ENCODE measurements at places on chromosomes 5 and 9.

GRCh38 chr5:157955541-157956172, 96.7 kb upstream of the CLINT1 start:
- no peak for DNase-seq

DNA sequence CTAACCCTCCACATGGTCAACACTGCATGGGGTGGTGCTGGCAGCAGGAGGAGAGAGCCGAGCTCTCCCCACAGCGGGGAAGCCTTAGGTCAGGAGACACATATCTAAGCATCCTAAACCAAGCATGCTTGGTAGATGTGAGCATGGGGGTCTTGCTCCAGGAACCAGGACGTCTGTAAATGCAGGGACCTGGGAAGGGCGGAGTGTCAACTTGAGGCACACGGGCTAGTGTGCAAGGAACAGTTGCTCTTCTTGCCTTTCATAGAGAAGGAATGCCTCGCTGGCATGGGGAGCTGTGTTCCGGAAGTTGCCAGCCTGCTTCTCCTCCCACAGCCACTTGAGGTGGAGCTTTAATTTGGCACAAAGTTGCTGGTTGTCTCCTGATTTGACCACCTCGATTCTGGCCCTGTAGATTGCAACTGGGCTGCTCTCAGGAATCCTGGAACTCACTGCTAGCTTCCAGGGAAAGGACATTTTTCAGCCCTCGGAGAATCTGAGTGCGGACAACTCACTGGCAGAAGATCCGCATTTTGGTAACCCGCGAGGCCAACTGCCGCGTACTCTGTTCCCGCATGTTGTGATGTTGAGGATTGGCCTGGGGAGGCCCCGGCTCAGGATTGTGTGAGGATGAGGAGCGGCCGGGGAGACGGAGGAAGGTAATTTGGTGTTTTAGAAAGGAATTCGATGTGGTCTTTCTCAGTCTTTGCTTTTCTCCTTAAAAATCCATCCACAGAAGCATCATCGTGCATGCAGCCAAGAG, 370.3 kb upstream of the IRX1 start:
- DNase-seq: no peak

DNA sequence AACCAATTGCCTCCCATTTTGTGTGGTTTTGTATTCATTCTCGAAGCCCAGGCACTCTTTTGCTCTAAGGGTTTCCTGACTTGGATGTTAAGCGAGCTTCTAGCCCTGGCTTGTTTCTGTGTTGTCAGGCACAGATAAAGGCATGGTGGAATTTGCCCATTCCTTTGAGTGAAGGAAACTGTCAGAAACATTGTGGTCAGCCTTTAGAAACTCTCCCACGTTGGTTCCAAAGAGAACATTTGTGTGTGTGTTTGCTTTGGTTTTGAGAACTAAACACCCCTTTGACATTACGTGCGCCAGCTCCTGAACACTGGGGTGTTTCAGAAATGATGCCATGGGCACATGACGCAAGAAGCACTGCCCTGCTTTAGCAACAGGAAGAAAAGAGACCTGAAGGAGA, 320.9 kb downstream of the NTRK2 start:
- no peak for DNase-seq

GRCh38 chr5:57953792-57954191, 471.2 kb upstream of the ACTBL2 start:
- no peak for DNase-seq

- DNase-seq: no peak
Measured at GRCh38 chr5:60173667-60174066, 280.1 kb upstream of the PDE4D start.

GRCh38 chr5:179322071-179323025, 22.9 kb downstream of the ADAMTS2 start:
- no peak for DNase-seq

All from stimulated activated CD4-positive, alpha-beta T cell treated with anti-CD3 and anti-CD28 coated beads, Interleukin-1b, Interleukin-23, amount 100 ng/mL, for 1 hour (primary cell).